ENCODE measurements at places on chromosomes 4 and X. TPM values are rescaled to one million over a fixed set of nuclear protein-coding genes. Genes with fewer than 3 reads are reported as not detected.

DNA sequence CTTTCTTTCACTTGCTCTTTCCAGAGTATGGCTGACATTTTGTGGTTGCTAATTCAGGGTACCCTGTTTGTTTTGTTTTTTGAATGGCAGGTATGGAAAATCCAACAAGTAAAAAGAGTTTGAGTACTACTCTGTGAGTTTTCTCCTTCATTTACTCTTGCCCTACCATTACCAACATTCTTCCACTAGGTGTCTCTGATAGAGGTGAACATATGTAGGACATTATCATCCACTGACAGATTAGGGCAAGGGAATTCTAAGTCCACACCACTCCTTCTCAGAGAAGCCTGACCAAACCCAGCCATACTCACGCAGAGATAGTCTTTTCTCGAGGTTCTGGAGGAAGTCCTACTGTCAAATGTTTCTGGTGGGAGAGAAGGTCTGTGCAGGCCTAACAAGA lies 36.7 kb upstream of the HDAC8 start:
- peak; percentile 8 for DNase-seq

Gene SSX1
- 137 TPM for total RNA-seq

GRCh38 chrX:115284877-115285276 lies 4.6 kb upstream of the LUZP4 start:
- DNase-seq = no peak

Gene SATL1
- not detected for total RNA-seq

Gene OPRPN
- total RNA-seq = not detected

DNA sequence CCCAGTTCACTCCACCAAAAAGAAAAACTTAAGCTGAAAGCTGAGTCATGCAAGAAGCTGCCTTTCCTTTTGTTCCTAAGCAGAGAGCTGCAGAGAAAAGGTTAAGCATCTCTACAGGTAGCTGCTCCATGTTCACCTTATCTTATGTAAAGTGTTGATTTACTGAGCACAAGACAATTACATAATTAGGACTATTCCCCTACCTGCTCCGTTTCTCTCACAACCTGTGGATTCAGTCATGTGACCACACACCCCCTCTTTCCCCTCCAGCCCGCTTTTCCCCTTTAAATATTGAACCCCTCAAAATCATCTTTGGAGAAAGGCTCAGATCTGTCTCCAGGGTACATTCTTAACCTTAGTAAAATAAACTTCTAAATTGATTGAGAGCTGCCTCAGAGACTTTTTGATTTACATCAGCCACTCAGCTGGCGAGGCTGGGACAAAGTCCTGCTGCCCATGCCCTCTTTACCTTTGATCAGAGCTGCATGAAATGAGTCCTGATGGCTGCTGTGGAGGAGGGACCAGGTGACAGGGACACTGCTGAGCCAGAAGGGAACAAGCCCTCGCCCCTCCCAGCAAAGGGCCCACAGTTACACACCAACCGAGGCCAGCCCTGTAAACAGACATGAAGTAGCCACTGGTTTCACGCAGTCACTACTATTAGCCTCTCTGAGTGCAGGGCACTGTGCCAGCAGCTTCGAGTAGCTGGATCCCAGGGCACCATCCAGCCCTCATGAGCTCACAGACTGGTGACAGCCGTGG lies 53.9 kb upstream of the C4orf50 start:
- DNase-seq = no peak

DNA sequence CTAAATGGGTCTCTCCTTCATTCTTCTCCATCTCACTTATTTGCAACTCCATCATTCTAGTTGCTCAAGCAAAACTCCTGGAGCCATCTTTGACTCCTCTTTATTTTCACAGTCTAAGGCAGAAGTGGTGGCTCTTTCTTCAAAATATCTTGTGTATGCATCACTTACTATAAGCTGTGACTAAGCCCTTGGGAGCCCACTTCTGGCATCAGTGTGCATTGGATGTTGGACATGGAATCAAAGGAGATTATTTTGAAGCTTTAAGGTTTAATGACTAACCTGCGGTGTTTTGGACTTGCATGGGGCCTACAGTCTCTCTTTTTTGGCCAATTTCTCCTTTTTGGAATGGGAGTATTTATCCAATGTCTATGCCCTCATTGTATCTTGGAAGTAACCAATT lies 276.8 kb downstream of the SPOCK3 start:
- DNase-seq = no peak

- no peak for DNase-seq
These were observed 1.3 kb downstream of the FAM53A start for GRCh38 chr4:1682860-1683259.

DNA sequence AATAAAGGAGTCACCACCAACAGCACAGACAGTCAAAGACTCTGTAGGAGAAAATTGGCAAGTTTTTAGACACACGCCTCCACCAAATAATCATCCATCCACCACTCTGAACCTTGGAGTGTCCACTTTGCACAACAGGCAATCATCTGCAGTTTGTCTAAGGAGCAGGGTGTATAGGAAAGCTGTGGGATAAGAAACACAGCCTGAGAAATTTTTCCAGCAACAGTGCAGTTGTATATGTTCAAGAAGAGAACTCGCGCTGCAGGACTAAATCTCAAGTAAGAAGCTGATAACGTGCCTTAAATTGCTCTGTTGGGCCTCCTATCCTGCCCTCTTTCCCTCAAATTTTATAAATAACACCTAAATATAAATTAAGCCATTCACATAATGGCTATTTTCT lies 136.7 kb upstream of the PPARGC1A start:
- no peak for DNase-seq

- DNase-seq = no peak
These were observed 40.4 kb downstream of the GUCY1B1 start for GRCh38 chr4:155799116-155799793.

- peak; percentile 6 for DNase-seq
These were observed 36.0 kb upstream of the SPANXC start for GRCh38 chrX:141278306-141278705.
